Motor neuron (in vitro differentiated cells): ENCODE measurements at places on chromosomes 3 and 15. TPM values are rescaled to one million over a fixed set of nuclear protein-coding genes. Genes with fewer than 3 reads are reported as not detected.
A peak's percentile ranks its signal among the peaks of the same experiment; 100 is the strongest.

GRCh38 chr3:123706871-123707270 lies 122.0 kb upstream of the HACD2 start:
- ATAC-seq = no peak

DNA sequence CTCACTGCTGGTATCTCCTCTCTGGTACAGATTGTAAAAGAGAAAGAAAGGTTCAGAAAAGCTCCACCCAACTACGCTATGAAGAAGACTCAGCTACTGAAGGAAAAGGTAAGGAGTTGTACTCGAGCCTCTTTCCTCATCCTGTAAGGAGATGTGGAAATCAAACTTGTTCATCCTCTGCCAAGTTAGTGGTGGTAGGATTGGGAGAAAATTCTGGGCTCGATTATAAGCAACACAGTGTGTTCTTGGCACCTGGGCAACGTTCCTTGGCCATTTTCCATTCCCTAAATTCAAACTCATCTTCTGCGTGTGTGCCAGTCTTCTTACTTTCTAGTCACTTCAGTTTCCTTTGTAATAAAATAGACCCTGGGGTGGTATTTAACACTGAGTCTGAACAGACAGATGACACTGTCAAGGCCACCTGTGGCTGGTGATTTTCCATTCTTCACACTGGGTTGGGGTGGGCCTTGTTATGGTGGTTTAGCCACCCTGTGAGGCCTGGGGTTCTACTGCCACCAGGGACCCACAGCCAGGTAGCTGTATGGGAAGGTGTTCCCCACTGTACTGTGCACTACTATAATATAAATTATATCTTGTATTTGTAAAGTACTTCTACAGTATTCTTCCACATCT lies 17.1 kb upstream of the ITPKA start:
- ATAC-seq = no peak

- ATAC-seq = no peak
Observed at GRCh38 chr3:67489816-67490215, 164.6 kb downstream of the SUCLG2 start.

The GABRR3 gene
- total RNA-seq = 0.09 and 0.10 TPM in 2 replicates

DNA sequence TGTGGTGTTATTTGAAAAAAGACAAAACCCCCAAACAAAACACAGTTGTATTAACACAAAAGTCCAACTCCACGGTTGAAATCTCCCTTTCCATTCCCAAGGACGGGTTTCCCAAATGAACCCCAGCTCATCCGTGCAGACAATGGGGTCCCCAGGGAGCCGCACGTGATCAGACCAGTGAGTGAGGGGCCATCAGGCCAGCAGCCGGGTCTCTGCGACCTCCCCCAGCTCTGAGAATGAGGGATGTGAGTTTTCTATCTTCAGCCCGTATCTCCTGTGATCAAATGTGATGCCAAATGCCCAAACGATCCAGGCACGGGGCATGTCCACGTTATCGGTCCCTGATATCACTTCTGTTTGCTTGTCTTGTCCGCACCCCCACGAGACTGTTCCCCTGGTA lies 138.0 kb downstream of the OPA1 start:
- ATAC-seq = peak; percentile 21

The CADM2 gene
- total RNA-seq = 16.3 and 18.6 TPM in 2 replicates

DNA sequence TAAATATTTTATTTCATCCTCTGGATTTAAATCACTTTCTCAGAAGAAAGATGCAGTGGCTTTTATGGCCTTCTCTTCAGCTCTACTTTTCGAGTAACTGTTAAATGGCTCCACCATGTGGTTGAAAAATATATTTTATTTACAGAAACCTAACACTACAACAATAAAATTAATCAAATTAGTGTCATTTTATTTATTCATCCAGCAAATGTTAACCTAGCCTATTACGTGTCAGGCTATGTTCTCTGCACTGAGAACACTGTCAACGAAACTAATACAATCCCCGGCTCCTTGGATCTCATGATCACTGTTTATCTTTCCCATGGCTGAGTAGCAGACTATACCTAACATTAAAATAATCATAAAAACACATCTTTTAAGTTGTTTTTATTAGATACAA lies 148.0 kb upstream of the OSTN start:
- ATAC-seq = peak; percentile 42

DNA sequence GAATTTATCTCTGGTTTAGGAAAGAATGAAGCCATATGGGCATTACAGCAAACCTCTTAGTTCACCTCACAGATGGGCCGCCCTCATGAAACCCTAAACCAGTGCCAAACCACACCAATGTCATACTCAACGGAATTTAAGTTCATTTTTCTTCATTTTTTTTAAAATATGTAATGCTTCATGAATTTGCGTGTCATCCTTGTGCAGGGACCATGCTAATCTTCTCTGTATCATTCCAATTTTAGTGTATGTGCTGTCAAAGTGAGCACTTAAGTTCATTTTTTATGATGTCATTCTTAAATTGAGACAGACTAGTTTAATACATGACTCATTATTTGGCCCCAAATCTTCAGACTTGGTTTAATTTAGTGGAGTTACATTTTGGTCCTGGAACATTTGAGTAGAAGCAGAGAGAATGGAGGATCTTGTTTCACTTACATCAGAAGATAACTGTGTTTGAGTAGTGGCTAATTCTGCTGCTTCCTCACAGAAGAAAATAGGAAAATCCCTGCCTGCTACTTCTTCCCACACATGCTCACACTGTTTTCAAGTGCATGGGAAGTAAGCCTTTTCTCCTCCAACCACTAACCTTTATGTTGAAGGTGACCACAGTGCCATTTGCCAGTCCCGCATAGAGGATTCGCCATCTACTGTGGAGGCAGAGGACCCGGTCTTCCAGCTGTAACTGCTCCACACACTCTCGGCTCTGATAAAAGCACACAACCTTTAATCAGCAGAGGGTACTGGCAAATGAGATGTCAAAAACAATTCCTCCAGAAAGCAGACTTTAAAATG lies 63.3 kb downstream of the ZNF106 start:
- ATAC-seq = no peak

The GOLGA6A gene
- total RNA-seq = 0.31 and 2.2 TPM in 2 replicates

DNA sequence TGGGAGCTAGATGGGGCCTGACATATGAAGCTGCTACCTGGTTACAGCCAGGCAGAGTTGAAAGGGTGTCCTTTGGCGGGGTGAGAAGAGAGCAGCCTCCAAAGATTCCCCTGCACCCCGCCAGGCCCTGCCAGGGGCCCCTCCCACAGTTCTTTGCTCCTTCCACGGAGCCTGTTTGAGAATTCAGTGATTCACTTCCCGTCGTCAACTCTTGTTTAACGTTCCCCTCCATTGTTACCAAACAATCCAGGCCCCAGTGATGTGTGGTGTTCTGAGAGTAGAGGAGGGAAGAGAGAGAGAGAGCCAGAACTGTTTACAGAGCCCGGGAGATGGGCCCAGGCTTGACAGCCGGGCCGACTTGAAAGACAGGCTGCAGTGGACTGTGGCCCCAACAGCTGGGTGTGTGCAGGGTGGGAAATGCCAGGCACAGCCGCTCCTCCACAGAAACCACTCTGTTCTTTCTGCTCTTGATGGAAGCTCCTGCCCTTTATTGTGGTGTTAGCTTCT lies 81.5 kb downstream of the SMAD3 start:
- ATAC-seq = peak; percentile 73

DNA sequence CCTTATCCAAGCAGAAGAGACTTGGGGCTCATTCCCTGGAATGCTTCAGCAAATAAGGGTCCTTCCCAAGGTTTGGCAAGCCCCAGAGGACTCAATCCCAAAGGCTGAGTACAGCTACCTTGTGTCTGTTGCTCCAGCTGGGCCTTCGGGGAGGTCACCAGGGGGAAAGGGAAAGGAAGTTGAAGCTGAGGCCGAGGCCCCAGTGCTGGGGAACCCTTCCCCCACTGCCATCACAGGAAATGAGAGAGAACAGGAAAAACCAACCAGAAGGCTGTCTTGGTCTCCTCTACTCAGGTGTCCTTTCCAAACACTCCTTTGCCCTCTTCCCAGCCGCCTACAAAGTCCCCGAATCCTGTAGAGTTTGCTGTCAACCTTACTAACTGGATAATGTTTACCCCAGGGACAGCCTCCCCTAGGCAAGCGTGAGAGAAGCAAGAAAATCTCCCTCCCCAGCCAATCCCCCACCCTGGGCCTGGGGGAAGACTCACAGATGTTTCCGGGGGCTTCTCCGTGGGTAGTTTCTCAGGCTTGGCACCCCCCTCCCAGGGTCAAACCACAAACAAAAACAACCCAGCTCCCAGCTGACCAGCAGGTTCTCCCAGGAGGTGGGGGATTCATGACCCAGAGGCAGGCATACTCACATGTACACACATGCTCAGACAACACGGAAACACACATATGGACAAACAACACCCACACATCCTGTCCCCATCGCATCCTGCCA lies 5.5 kb downstream of the CSRNP1 start:
- ATAC-seq = no peak

- peak; percentile 98 for ATAC-seq
Observed at GRCh38 chr3:135310317-135310716, 515.3 kb downstream of the EPHB1 start.

DNA sequence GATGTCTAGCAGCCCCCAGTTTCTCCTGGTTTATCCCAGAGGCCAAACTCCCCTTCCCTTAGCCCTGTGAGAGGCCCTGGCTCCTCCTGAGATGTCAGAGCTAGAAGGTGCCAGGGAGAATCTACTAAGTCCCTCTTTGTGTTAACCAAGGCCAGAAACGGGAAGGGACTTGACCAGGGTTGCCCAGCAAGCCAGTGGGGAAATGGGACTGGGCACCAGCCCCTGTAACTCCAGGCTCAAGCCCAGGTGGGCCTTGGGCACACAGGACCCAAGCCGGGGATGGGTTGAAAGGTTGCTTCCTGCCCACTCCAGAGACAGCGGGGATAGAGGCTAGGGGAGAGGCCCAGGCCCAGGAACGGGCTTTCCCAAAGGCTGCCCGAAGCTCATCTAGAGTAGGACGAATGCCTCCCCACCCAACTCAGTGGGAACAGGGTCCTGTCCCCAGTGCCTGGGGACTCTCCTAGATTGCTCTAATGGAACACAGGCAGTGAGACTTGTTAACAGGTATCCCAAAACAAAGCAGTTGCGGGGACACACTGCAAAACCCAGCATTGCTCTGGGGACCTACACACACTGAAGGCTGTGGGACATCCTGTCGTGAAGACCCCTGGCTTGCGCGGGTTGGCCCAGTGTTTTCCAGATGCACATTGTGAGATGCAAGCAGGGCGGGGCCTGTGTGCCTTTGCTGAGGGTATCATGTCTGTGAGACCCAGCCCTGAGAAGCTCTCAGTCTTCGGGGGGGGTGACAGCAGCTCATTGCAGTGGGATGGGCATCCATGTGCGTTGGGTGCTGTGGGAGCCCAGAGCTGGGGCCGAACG lies 12.9 kb upstream of the TXNRD3 start:
- ATAC-seq = no peak

DNA sequence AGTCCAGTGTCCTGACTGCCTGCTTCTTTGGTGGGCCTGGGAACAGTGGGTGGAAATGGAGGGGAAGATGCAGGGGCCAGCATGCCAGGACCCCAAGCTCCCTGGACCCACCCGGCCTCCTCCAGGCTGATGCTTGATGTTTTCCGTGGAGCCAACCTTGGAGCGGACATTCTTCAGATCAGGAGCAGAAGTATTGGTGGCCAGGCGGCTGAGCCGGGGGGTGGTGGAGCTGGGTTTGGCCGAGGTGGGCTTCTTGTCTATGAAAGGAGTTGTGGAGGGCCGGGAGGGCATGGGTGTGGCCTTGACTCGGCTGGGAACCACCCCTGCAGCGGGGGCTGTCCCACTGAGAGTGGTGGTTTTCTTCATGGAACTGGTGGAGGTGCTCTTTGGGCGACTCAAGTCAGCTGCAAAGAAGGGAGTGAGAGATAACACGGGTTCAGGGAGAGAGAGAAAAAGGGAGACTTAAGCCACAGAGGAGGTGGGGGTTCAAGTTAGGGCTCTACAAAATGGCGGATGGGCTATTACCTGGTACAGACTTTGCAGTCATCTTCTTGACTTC lies 67.8 kb downstream of the DHX30 start:
- ATAC-seq = no peak

The SPINT1 gene
- 0.47 and 0.68 TPM in 2 replicates for total RNA-seq

DNA sequence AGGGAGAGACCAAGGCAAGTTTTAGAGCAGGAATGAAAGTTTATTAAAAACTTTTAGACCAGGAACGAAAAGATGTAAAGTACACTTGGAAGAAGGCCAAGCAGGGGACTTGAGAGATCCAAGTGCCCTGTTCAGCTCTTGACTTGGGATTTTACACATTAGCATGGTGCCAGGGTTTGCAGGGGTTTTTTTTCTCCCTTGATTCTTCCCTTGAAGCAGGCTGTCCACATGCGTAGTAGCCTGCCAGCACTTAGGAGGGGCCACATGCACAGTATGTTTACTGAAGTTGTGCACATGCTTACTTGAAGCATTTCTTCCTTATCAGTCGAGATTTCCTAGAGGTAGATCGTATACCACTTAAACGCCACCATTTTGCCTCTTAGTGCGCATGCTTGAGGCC lies 277.5 kb upstream of the AGTR1 start:
- ATAC-seq = no peak

DNA sequence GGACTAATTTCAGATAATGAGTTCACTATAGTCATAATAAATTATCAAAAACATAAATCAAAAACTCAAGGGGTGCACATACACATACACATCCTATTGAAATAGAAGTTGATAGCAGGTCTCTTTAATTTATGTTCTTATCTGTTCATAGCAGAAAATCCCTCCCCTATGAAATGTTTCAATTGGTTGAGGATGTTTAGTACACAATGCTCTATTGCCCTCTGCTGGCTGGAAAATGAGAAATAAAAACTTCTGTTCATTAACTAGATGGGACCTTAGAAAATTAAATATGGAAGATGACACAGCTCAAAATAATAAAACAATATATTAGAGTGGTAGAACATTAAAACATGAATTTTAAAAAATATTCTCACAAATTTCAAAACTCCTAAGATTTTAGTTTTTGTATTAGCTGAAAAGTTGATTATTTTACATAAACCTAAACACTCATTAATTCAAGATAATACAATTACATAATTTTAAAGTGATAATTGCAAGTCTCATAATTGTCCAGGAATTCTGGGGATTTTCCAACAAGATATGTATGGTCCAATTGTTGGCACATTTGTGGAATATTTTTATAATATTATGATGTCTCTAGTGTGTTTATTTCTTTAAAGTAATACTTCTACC lies 735.0 kb downstream of the ROBO1 start:
- ATAC-seq = peak; percentile 40

DNA sequence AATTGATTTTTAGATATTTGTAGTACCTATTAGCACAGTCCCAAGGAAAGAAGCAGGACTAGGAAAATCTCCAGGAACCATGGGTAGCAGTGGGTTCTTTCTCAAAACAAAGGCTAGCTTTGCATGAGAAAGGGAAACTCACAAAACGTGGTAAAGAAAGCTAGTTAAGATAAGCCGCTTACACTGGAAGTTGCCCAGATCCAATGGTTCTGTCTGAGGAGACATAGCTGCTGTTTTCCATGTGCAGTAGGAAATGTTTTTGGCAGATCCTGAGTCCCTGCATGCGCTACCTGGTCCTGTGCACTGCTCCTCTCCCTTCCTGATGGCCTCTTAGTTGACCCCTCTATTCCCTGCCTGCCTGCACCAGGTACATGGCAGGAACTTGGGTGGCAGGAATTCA lies 60.4 kb downstream of the TFG start:
- ATAC-seq = no peak

The HCLS1 gene
- 0.36 and 2.0 TPM in 2 replicates for total RNA-seq

The CACNA2D2 gene
- 7.4 and 8.2 TPM in 2 replicates for total RNA-seq

- ATAC-seq = no peak
Observed at GRCh38 chr15:69098771-69099170, 61.7 kb upstream of the GLCE start.

The EPHA6 gene
- total RNA-seq = 0.97 and 2.1 TPM in 2 replicates

- ATAC-seq = peak; percentile 86
Observed at GRCh38 chr3:20378315-20378714, 192.3 kb upstream of the SGO1 start.

- no peak for ATAC-seq
Observed at GRCh38 chr15:87228460-87228859, 1028.1 kb downstream of the NTRK3 start.

- no peak for ATAC-seq
Observed at GRCh38 chr3:196177567-196177966, 33.6 kb downstream of the ZDHHC19 start.
